ENCODE measurements at places on chromosomes 2 and 18.

DNA sequence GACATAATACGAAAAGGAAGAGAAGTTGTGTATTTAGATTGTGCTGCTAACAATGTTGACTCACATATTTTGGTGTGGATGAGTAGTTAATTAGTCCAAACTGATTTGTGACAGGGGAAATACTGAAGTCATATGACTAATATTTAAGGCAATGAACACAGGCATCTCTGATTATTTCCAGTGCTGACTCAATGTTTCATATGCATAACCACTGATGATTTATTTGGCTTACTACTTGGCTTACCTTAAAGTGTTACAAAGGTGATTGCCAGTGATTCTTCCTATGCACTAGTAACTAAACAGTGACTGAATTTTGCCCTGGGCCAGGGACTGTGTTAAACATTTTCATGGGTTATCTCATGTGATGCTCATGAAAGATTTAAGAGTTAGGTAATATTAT, 722.6 kb downstream of the METTL4 start:
- DNase-seq, result no peak

DNA sequence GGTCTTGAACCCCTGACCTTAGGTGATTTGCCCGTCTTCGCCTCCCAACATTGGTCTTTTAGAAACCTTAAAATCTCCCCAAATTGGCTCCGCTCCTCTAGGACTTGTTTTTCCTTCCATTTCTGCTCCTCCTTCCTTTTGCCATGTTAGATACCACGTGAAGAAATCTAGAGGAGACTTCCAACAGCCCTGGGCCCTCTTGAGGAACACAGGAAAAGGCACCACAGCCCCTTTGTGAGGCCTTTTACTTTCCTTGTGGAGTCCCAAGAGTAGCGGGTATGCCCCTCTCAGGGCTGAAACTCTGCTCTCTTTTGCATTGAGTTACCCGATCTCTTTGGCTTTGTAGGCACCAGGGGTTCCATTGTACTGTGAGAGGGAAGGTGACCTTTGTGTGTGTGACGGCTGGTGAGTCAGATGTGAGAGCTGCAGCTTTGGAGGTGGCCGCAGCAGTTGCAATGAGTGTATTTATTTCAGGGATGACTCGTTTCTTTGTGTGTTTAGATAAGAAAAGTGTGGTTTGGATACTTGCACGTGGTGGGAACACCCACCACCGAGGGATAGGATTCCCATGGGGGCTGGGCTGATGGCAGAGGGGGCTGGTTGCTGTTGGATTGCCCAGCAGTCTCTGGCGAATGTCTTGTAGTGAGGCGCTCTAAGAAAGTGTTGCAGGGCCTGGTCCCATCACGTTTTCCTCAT, 218.4 kb upstream of the HS6ST1 start:
- peak; percentile 31 for DNase-seq

DNA sequence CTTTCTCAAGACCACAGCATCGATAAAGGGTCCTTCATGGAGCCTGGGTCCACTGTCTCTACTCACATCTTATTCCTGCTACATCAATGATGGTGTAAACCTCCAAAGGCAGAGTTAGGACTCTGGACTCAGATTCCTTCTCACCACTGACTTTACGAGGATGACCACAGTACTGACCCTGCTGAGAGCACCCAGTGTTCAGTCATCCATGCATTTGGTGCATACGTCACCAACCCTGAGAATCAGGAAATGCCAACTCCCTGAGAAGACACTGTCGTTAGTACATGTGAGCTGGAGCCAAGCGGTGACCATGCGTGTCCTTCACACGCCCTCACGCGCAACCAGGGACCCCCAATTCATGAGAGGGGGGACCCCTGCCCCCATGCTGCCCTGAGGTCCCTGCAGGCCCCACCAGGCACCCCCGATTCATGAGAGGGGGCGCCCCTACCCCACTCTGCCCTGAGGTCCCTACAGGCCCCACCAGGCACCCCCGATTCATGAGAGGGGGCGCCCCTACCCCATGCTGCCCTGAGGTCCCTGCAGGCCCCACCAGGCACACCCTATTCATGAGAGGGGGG, 178.4 kb upstream of the TPO start:
- no peak for DNase-seq

DNA sequence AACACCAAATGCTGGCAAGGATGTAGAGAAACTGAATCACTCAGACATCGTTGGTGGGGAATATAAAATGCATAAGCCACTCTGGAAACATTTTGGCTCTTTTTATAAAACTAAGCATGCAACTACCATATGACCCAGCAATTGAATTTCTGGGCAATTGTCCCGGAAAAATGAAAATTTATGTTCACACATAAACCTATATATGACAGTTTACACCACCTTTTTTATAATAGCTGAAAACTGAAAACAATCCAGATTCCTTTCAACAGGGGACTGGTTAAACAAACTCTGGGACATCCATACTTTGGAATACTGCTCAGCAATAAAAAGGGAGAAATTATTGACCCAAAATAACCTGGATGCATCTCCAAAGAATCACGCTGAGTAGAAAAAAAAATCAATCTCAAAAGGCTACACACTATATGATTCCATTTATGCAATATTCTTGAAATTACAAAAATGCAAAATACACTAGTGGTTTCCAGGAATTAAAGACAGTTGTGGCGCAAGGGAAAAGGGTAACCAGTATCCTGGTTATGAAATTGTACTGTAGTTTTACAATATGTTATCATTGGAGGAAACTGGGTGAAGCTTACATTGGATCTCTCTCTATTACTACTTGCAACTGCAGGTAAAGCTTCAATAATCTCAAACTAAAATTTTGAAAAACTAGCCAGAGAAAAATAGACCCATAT, 130.2 kb upstream of the PID1 start:
- DNase-seq, result no peak

DNA sequence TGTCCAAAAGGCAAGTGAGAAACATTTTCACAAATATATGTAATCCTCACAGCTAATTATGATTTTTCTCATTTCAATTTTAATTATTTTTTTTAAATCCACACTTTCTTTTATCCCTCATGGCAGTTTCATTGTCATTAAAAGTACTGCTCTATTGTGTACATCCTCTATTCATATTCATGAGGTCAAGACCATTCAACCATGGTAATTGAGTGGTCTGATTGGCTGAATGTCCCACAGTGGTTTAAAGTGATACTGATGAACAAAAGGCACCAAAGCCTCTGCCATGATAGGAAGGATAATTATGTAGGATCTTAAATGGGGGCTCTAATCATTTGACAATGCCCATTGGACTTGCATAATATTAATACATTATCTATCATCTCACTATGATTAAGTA, 108.4 kb upstream of the EPHA4 start:
- no peak for DNase-seq

DNA sequence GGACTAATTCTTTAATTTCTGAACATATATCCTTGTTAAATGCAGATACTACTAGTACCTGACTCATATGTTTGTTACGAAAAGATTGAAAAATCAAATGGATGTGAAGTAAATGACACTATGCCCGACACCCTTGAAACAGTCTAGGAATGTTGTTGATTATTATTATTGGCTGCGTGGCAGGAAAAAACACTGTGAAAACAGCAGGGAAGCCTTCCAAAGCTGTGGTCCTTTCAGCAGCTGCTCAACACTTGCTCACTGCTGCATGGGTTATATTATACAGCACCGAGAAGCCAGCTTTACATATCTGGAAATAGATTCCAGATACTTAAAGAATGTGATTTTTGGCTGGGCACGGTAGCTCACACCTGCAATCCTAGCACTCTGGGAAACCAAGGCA, 26.5 kb downstream of the CRYGD start:
- no peak for DNase-seq

DNA sequence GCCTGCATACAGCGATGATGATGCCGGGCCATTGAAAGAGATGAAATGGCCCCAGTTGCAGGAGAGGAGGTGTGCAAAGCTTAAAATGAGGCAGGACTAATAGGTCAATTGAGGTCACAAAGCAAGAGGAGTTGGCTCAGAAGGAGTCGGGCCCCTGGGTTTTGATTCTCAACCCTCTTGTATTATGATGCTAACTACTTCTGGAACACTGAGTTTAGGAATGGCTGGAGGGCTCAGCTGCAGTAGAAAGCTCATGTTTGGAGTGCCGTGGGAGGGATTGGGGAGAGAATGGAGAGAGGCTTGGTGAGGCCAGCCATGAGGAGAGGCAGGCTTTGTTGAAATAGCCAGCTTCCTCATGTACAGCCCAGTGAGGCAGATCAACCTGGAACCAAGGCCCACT, 4.8 kb downstream of the TNP1 start:
- no peak for DNase-seq

GRCh38 chr2:128292599-128293425, 25.9 kb downstream of the HS6ST1 start:
- DNase-seq, result no peak

- no peak for DNase-seq
These were observed 59.8 kb downstream of the KCTD1 start for GRCh38 chr18:26488417-26489009.

- DNase-seq, result no peak
These were observed 145.0 kb upstream of the HDAC4 start for GRCh38 chr2:239545741-239546392.

DNA sequence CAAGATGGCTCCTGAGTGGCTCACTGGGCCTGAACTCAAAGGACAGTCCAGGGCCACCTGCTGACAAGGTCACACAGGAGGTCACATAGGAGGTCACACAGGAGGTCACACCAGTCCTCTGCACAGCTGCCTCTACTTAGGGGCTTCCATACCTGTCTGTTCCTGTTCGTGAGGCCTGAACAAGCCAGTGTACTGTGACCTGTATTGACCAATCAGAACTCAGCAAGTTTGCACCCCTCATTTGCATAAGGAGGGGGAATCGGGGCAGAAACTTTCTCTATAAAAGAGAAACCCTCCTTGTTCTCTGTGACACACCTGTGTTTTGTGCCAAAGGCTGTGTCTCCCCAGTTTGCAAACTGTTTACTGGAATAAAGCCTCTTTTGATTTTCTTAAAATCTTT, 478.9 kb downstream of the EIPR1 start:
- DNase-seq, result no peak

DNA sequence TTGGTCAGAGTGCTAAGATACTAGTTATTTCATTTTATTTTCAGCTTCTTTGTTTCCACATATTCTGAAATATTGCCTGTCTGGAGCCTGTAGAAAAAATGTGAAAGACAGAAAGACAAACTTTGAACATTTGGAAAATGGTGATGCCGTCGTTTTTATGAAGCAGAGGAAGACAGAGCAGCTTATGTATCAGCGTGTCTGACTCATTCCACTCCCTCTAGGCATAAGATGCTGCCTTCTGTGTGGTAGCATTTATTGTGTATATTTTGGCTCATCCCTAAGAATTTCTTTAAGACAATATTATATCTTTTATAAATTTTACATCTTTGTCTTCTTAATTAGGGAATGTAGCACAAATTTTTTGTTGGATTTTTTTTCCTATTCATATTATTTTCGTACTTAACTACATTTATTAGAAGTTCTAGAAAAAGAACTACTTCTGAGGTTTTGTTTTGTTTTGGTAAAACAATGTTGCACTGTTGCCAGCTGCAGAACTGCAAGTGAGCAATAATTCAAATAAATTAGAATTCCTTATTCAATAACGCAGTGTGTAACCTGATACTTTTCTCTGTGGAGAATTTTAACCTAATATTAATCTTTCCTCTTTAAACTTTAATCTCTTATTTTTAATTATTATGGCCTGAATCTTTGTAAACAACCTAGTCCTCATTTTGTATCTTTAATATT, 300.4 kb downstream of the ZNF407 start:
- DNase-seq, result no peak

- no peak for DNase-seq
These were observed 130.3 kb upstream of the CXCR4 start for GRCh38 chr2:136248242-136248641.

DNA sequence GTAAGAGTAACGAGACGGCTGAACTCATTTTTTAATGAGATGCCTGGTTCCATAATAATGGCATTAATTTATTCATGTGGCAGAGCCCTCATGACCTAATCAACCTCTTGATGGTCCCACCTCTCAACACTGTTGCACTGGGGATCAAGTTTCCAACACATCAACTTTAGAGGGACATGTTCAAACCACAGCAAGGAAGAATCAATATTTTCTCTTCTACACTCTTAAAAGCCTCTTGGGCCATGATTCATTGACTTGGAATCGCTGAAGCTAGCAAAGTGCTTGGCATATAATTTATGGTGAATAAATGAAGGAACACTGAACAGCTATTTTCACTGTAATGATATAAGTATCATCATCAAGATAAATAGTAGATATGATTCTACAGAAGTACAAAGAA, 333.0 kb downstream of the TNS1 start:
- DNase-seq, result no peak

GRCh38 chr2:30686669-30687068, 120.6 kb downstream of the CAPN13 start:
- DNase-seq, result peak; percentile 8

DNA sequence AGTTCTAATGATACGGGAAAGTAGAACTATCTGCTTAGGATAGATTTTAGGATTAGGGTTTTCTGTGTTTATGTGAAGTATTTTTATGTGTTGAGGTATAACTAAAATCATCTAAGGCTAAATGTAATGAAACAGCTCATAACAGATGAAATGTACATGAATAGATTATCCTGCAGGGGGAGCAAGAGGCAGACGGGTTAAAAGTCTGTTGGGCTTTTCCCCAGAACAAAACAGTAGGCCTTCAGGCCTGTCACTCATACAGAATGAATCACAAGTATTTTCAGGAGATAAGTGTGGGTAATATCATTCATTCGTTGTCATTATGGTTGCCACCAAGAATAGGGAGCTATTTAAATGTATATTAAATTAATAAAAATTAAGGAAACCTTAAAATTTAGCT, 107.9 kb upstream of the IL1R2 start:
- no peak for DNase-seq

DNA sequence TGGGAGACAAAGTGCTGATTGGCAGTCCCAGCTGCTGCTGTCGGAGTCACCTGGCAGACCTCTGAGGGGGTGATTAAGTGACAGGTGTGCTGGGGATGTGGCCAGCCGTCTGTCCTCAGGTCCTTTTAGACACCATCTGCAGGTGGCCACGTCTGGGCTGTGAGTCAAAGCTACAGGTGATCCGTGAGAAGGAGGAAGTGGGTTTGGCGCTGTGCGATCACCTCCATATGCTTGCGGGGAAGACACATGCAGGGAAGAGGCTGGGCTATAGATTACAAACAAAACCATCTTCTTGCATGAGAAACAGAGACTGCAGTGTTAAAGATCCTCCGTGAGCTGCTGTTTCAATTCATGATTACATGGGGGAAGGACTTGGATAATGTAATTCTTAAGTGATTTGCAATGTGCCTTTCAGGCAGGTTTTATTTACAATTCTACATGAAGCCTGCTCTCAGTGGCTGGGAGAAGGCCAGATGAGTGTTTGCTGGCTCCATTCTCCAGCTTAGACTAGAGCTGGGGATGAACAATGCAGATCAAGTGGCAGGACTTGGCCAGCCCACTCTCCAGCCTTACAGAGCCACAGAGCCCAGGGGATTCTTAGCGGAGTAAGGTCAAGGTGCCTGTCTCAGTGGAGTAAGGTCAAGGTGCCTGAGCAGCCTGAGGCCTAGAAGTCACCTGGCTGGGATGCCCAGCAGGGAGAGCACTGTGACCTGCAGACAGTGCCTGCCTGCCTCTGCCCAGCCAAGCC, 87.8 kb downstream of the LYPD1 start:
- DNase-seq, result no peak
